ENCODE measurements at places on chromosomes 12 and 14.

GRCh38 chr14:59310633-59311032, 122.2 kb downstream of the DAAM1 start:
- no peak for DNase-seq

- no peak for DNase-seq
Measured at GRCh38 chr14:99073431-99073830, 198.6 kb downstream of the BCL11B start.

GRCh38 chr12:40103043-40103442, 2.8 kb downstream of the SLC2A13 start:
- no peak for DNase-seq

DNA sequence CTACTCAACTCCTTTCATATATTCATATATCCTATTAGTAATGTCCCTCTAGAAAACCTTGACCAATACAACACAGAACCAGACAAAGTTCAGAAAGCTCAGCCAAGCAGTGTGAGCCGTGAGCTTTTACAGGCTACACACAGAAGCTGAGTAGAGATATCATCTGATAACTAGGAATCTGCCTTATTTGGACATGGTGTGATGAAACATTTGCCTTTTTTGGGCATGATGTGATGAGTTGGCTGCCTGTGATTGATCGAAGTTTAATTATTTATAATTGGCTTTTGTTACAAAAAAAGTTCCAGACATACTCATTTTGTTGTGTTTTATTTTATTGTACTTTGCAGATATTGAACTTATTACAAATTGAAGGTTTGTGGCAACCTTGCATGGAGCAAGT, 46.6 kb downstream of the TESPA1 start:
- no peak for DNase-seq

GRCh38 chr14:59631237-59631636, 54.6 kb upstream of the CCDC175 start:
- no peak for DNase-seq

DNA sequence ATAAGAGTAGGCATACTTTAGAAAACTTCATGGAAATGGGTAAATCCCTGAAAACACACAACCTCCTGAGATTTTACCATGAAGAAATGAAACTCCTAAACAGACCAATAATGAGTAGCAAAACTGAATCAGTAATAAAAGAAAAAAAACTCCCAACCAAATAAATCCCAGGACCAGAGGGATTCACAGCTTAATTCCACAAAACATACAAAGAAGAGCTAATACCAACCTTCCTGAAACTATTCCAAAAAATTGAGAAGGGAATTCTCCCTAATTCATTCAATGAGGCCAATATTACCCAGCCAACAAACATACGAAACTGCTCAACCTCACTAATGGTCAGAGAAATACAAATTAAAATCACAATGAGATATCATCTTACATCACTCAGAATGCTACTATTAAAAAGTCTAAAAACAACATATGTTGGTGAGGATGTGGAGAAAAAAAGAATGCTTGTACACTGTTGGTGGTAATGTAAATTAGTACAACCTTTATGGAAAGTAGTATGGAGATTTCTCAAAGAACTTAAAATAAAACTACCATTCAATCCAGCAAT, 97.3 kb upstream of the ST8SIA1 start:
- no peak for DNase-seq

- DNase-seq: no peak
Measured at GRCh38 chr14:103185051-103186029, 62.1 kb downstream of the TNFAIP2 start.

- no peak for DNase-seq
Measured at GRCh38 chr14:68820536-68820935, 27.7 kb upstream of the ZFP36L1 start.

DNA sequence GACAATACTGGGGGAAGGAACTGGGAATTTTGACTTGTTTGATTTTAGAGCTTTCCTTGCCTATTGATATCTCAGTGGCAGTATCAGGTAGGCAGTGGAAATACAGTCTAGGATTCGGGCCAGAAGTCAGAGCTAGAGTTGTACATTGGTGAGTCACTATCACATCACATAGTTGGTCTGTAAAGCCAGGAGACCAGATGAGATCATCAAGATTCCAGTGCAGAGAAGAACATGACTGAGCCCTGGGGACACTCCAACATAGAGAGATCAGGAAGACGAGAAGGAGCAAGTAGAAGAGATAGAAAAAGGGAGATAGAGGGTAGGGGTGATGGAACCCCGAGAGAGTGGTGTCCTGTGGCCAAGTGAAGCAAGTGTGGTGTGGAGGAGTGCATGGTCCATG, 46.6 kb upstream of the NR1H4 start:
- DNase-seq: no peak

GRCh38 chr12:13387101-13387500, 190.6 kb downstream of the EMP1 start:
- no peak for DNase-seq

DNA sequence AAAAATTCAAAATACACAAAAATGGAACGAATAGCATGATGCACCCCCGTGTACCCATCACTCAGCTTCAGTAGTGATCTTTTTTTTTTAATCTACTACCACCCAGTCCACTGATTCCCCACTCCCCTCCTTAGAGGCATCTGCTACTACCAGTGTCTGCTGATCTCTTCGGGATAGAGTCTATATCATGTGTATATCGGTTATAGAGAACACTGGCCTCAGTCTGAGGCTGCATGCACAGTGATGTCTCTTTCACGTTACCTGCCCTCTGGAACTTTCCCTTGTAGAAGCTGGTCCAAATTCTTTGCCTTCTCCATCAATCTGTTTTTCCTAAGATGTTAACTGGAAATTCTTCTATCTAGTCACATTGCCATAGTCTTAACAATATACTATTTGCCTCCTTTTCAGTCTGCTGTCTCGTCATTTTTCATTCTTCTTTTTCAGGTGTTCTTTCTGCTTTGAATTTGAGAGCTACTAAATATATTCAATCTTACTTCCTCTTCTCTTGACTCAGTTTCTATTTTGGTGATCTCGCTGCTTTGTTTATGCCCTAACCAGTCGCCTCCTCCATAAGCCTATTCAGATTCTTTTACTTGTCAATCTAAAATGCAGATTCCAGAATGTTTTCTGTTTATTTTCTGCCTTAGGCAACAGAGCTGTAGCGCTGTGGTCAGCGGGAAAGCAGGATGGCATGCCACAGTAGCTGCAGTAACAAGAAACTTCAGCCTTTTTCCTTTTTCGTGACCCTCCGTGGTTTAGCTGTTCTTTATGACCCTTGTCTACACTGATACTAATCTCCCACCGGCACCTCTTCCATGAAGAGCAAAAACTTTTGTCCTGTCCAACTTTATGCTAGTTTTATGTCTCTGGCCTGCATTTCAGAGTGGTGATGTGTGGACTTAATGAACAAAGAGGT, 67.0 kb downstream of the FBXW8 start:
- no peak for DNase-seq

DNA sequence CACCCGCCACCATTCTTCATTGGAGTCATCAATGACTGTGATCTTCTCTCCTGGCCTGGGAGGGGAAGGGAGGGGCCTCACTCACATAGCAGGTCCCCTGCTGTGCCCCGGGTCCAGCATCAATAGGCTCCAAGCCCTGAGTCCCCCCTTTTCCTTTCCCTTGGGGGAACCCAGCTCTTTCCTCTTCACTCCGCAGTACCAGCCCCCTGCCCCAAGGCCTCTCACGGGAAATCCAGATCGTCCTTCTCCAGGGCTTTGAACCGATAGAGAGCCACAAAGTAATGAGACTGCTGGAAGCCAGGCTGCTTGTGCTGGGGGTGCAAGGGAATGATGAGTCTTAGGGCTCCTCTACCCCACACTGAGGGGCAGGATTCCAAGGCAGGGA, 6.7 kb downstream of the STAC3 start:
- DNase-seq: no peak

GRCh38 chr12:66047411-66048021, 83.0 kb downstream of the LLPH start:
- no peak for DNase-seq

DNA sequence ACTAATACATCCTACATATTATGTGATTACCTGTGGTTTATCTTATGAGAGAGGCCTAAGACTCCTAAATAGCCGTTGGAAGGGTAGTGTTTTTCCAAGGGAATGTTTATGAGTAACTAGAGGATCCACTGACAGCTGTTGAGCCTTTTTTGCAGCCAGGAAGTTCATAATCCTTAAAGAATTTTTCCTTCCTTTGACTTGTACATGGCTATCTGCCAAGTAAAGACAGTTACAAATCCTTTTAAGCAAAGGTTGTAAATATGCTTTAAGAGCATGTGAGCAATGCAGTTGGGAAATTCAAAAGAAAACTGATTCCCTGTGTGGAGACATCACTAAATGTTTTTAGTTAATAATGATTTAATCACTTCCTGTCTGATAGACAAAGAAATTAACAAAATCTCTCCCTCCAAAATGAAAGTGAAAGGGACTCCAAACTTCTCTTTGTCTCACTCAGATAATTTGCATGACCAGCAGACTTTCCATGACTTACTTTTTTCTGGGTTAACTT, 333.8 kb downstream of the PDZRN4 start:
- DNase-seq: no peak
